ENCODE measurements at places on chromosomes 5 and 9.

DNA sequence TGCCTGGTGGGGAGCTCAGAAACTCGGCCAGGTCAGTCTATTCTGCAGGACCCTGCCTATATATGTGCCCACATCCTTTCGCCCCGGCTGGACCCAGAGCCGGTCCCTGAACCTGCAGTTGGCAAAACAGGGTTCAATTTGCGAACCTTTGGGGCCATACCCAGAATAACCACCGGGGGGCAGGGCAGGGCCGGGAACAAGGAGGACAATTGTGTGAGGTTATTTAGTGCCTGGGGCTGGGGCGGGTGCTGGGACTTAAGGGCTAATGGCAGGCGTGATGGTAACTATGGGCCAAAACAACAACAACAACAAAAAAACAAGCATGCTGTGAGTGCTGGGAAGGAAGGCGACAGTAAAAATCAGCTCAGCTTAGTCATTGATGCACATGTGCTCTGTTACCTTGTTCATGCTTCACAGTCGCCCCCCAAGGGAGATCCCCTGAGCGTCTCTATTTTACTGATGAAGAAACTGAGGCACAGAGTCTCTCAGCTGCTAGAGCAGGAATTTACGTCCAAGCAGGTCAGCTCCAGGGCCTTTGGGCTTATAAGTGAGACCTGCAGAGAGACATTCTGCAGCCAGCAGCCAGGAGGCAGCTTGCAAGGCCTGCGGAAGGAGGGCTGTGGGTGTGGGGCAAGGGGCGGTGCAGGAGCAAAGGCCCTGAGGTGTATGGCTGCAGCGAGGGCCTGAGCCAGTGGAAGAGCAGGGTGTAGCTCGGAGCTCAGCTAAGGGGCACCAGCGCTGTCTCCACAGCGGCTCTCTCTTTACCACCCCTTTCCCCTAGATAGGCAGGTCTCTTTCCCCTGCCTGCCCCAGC, 106.0 kb downstream of the PHF2 start:
- peak; percentile 36 for DNase-seq

DNA sequence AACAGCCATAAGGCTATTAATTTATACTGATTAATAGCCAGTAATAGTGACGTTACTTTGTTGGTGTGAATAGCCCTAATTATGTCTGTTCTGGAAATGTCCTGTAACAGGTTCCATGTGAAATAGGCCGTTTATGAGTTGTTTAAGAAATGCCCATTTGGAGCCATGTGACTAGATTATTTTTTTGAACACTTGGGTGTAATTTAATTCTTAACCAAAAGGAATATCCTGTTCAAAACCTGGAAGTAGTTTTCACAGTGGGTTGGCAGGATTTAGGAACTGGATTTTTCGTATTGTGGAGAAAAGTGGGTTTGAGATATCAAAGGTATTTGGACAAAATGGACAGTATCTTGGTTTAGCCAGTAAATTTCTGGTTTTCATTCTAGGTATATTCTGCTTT, 1.3 kb downstream of the TENT2 start:
- peak; percentile 52 for DNase-seq

- DNase-seq = no peak
These were observed 417.7 kb downstream of the IRX1 start for GRCh38 chr5:4013106-4013898.

GRCh38 chr5:66655395-66656324, 59.5 kb downstream of the MAST4 start:
- no peak for DNase-seq

GRCh38 chr5:87022415-87022814, 245.3 kb upstream of the RASA1 start:
- no peak for DNase-seq

DNA sequence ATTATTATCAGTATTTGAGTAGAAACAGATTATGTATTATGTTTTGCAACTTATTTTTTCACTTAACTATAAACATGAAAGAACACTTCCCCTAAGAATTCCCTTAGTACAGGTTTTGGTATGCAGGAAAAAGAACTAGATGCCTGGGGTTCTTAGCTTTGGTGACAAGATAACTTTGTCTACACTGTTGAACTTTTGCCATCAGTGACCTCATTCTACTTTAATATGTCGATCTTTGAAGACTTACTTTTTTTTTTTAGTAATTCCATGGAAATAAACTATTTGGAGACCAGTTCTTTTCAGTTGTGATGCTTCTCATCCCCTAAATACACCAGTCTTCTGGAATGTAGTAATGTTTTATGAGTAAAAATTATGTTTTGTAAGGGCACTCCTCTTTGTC, 34.3 kb downstream of the ZNF462 start:
- DNase-seq = no peak

GRCh38 chr5:54743997-54744788, 226.6 kb downstream of the SNX18 start:
- peak; percentile 63 for DNase-seq

- DNase-seq = no peak
These were observed 18.6 kb downstream of the SLC23A1 start for GRCh38 chr5:139364466-139364865.

GRCh38 chr9:128540634-128541360, 11.6 kb upstream of the SPTAN1 start:
- peak; percentile 89 for DNase-seq

GRCh38 chr5:80275347-80275746, 19.5 kb upstream of the SERINC5 start:
- no peak for DNase-seq

DNA sequence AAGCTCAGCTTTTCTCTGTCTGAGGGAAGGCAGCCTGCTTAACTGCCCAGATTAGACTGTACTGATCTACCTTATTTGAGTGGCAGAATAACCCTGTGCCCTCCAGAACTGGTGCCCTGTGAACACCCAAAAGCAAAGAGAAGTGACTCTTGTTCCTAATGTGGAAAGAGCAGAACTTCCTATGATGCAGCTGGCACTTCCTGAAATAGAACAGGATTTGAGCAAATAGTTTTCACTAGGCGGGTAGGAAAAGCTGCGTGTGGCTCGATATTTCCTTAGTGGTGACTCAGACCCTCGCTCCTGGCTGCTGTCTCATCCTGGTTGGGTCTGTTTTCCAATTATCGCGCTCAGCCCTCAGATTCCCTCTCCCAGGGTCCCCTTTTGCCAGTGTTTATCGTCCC, 89.9 kb downstream of the SH3TC2 start:
- peak; percentile 71 for DNase-seq

GRCh38 chr9:137189297-137190295, 1.1 kb downstream of the SSNA1 start:
- DNase-seq = no peak

GRCh38 chr9:38075272-38075671, 6.2 kb upstream of the SHB start:
- no peak for DNase-seq

- no peak for DNase-seq
These were observed 99.2 kb upstream of the SLC30A5 start for GRCh38 chr5:68994645-68995044.

DNA sequence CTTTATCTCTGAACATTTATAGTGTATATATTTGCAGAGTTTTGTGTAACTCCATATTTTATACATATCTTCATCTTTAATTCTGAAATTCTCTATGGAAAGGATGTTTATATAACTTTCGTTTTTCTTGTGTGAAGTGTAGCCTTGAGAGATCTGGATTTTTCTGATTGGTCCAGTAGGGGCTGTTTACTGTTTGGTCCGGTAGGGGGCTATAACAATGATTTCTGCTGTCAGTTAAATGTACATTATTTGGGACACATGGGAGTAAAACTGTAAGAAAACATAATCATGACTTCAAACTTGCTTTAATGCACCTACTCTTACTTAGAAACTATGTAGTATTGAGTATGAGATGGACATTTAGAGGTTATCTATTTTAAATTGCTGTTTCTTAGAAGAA, 527.1 kb upstream of the ARRDC3 start:
- no peak for DNase-seq

- DNase-seq = no peak
These were observed 17.1 kb downstream of the CTNNA1 start for GRCh38 chr5:138770291-138770690.

- DNase-seq = no peak
These were observed 35.2 kb upstream of the NFIB start for GRCh38 chr9:14349146-14349446.

DNA sequence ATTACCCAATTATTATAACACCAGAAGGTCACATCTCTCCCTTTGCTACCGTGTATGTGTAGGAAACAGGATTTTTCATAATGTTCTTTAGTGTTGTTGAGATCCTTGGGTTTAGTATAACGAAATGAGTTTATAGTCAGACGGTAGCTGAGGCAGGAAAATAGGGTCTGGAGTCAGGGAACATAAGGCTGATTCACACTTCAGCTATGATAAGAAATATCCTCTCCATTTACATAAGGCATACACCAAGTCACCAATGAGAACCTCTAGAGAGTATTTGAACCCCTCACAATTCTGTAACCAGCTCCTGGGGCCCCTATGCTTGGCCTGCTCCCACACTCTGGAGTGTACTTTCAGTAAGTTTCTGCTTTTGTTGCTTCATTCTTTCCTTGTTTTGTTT, 58.9 kb upstream of the ANKH start:
- DNase-seq = no peak

DNA sequence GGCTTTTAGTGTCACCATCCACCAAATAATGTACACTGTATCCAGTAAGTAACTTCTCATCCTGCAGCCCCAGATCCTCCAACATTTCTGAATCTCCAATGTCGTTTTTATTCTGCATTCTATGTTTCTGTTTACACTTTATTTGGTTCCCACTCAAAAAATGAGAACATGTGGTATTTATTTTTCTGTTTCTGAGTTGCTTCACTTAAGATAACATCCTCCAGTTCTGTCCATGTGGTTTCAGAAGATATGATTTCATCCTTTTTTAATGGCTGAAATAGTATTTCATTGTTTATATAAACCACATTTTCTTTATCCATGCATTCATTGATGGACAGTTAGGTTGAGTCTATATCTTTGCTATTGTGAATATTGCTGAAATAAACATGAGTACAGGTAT, 677.3 kb upstream of the FTMT start:
- DNase-seq = no peak

- no peak for DNase-seq
These were observed 79.4 kb downstream of the PAM start for GRCh38 chr5:102834438-102834964.

DNA sequence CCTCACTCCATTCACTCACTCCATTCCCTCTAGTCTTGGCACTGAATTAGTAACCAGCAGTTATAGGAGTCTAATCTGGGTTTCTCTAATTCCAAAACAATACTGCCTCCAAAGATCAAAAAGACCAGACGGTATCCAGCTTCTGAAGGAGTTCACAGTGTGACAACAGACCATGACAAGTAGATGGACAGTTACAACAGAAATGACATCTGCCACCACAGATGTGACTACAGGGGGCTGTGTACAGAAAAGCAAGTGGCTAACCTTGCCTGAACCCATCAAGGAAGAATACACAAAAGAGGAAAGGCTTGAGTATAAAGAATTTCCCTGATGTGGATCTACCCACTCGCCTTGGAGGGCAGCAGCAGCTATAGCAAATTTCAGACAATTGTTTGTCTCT, 112.4 kb downstream of the ACTL7B start:
- no peak for DNase-seq

DNA sequence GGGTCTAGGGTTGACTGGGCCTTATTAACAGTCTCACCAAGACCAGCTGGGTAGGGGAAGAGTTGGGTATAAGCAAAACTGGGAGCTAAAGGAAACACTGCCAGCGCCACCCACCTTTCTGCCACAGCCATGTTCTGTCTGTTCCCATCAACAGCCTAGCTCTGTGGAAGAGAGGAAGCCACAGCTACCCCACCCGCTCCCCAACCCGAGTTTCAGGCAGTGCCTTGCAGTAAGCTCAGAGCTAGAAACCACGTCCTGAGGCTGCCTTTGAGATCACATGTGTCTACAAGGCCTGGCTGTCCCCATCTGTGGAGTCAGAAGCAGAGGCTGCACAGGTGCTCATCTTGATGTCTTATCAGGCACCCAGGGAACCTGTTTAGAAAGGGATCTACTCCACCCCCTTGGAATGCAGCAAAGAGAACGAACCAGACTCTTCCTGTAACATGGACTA, 15.3 kb downstream of the HNRNPH1 start:
- DNase-seq = peak; percentile 42

DNA sequence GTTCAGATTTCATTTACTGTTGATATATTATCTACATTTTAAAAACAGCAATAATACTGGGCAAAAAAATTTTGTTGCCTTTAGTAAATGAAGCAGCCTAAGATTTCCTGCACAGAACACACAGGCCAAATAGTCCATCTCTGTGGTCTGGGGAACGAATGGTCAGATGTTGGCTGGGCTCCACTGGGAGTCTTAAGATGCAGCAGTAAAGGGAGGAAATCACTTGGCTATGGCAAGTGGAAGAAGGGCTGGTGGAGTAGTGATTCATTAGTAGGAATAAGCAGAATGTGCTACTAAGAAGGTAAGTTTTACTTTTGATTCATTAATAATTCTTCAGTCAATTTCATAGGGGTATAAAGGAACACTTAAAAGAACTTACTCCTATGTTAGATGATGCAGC, 91.1 kb upstream of the ARRDC3 start:
- DNase-seq = no peak

GRCh38 chr5:172800088-172800551, 29.1 kb upstream of the DUSP1 start:
- peak; percentile 99 for DNase-seq

GRCh38 chr5:99926463-99926862, 608.7 kb upstream of the FAM174A start:
- no peak for DNase-seq

DNA sequence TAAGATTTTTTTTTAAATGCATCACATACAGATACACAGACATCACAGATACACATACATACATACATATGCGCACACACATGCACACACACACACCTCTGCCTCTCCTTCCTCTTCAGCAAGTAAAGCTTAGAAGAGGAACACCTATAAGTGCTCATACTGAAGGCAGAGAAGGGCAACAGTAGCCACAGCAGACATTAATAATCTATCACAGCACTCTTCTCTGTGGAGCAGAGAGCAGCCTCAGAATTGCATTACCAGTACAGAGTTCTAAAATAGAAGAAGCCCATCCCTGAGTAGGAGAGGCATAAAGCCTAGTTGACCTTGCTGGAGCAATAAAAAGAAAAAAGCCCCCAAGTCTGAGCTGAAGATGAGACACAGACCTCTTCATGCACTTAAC, 110.6 kb downstream of the MLLT3 start:
- no peak for DNase-seq

DNA sequence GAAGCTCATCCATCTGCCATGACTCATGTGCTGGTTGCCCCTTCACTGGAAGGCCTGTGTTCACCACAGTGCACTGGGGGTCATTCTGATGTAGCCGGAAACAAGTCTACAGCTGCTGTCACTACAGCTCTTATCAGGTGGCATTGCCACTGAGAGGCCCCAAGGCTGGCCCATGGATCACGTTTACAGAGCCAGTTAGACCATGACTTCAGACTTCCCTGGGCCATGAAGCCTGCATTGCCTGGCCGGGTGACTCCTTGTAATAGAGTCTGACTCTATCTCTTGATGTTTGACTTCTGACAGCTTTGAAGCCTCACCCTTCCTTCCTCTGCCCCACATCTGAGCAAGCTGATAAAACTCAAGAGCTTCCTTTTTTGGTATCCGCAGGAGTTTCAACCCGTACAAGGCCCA, 473.5 kb upstream of the DAP start:
- no peak for DNase-seq

Measured in inflammatory macrophage (primary cell).